Mesothelial cell of epicardium (in vitro differentiated cells): ENCODE measurements at places on chromosomes 16 and 17.
A peak's percentile ranks its signal among the peaks of the same experiment; 100 is the strongest.

- H3K27me3 ChIP-seq: peaks cover 14% of the 10 kb centered on the region
- no peak overlapping the region for H3K4me3 ChIP-seq
- H3K27ac ChIP-seq: peak overlapping the region; percentile 32
- H3K4me1 ChIP-seq: peaks cover 50% of the 10 kb centered on the region
Observed at GRCh38 chr16:54510685-54511221, 224.2 kb upstream of the IRX3 start.

DNA sequence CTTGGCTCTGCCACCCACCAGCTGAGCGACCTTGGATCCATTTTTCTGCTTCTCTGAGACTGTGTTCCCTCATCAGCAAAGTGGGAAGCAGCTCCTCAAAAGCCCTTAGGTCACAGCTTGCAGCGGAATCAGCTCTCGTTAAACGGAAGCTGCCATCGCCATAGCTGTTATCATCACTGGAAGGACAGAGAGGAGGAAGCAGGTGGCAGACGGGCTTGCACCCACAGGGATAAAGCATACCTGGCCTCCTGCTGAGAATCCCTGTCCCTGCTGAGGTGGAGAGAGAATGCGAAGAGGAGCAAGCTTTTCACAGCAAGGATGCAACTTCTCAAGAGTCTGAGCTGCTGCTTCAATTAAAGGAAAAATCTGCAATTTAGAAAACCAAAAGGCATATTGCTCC lies 106.6 kb downstream of the CLEC16A start:
- peaks cover 25% of the 10 kb centered on the region for H3K36me3 ChIP-seq
- no peaks in the 10 kb centered on the region for H3K27me3 ChIP-seq
- H3K4me1 ChIP-seq: peaks cover 35% of the 10 kb centered on the region
- no peak for DNase-seq

DNA sequence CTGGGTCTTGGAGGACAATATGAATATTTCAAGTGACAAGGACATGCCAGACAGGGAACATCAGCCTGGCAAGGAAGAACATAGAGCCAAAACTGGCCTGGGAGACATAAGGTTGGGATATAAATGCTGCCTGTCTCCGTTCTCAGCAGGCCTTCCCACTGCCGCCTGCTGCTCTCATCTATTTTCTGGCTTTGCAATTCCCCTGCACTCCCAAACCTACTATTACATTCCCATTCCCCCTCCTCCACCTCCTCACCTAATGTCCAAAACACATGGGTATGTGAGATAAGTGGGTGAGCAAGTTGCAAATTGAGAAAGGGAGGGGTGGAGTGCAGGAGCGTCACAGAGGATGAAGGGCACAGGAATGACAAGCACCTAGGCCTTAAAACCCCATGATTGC lies 244.3 kb upstream of the CDH8 start:
- H3K27ac ChIP-seq: no peak overlapping the region
- H3K27me3 ChIP-seq: no peaks in the 10 kb centered on the region
- no peak for DNase-seq
- H3K4me3 ChIP-seq: no peak overlapping the region

- no peaks in the 10 kb centered on the region for H3K27me3 ChIP-seq
- no peak overlapping the region for H3K4me3 ChIP-seq
- peaks cover 26% of the 10 kb centered on the region for H3K36me3 ChIP-seq
Observed at GRCh38 chr16:31063843-31064611, 10.0 kb downstream of the ZNF668 start.

DNA sequence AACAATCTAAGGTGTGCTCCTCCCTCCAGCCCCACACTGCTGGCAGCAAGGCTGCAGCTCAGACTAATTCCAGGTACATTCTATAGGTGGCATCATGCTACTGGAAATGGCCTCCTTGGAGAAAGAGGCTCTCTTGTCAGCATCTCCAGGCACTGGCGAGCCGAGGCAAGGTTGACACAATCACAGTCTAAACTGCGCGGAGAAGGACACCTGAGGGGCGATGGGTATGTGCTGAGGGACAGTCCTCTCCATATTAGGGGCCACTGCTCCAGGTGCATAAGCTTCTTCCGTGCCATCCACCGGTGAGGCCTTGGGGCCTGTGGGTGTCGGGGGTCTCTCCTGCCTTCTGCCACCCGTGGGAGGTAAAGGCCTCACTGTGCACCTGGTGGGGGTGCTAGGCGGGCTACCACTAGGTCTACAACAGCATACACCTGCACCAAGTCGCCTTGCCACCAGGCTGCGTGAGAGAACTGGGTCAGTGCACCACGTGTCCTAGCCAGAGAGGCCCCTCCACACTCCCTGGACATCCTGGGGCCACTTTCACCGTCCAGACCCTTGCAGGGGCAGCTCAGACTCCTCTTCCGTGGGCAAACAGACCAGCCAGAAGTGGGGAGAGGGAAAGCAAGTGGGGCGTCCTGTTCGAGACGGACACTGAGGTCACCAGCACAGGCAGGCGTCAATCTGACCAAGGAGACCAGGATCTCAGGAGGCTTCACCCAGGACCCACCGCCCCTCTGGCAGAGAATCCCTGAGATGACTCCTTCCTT lies 12.1 kb upstream of the CBX8 start:
- peak overlapping the region; percentile 46 for H3K4me3 ChIP-seq
- peak overlapping the region; percentile 43 for H3K27ac ChIP-seq
- H3K4me1 ChIP-seq: peaks cover 23% of the 10 kb centered on the region
- no peaks in the 10 kb centered on the region for H3K36me3 ChIP-seq
- H3K27me3 ChIP-seq: peaks cover 82% of the 10 kb centered on the region

DNA sequence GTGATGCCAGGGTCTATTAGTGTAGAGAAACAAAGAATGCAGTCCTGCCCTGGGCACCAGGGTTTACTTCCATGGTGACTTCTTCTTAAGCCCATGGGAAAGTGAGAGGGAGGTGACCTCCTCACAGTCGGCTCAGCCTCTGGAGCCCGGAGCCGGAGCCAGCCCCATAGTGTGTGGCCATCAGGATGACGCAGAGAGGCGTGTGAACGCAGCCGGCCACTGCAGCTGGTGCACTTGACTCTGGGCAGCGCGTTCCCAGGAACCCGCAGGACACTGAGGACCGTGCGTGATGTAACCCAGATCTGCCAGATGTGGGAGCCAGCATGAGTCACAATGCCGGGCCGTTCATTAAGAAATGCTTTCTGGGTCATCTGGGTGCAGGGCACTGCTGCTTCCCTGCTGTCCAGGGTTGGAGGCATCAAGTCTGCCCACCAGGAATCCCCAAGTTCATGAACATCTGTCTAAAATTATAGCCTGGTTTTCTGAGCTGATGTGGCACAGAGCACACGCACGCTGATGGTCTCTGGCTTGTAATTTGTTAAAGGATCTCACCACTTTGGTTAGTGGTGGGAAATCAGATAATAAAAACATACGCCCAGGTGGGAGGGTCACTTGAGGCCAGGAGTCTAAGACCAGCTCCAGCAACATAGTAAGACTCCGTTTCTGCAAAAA lies 114.1 kb downstream of the PITPNC1 start:
- H3K27me3 ChIP-seq: peaks cover 5% of the 10 kb centered on the region
- H3K36me3 ChIP-seq: no peaks in the 10 kb centered on the region
- H3K27ac ChIP-seq: no peak overlapping the region

DNA sequence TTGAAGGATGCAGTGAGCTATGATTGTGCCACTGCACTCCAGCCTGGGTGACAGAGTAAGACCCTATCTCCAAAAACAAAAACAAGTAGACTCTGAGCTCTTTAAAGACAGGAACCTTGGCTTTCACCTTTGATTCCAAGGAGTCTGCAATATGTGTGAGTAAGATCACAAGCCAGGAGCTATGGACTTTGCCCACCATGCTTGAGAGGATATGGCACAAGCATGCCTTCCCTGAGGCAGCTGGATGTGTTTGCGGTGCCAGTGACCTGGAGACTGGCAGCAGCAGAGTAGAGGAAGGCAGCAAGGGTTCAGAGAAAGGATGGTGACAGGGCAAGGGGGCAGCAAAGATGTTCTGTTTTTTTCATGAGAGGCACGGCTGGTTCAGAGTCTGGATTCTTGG lies 14.5 kb upstream of the PRKCA start:
- no peak overlapping the region for H3K4me3 ChIP-seq
- H3K27ac ChIP-seq: no peak overlapping the region
- H3K27me3 ChIP-seq: peaks cover 7% of the 10 kb centered on the region
- no peaks in the 10 kb centered on the region for H3K36me3 ChIP-seq

- DNase-seq: no peak
- peaks cover 2% of the 10 kb centered on the region for H3K4me1 ChIP-seq
- H3K36me3 ChIP-seq: no peaks in the 10 kb centered on the region
- H3K27me3 ChIP-seq: no peaks in the 10 kb centered on the region
Observed at GRCh38 chr17:5832886-5833285, 237.3 kb upstream of the WSCD1 start.

- peaks cover 7% of the 10 kb centered on the region for H3K4me1 ChIP-seq
- peaks cover 8% of the 10 kb centered on the region for H3K36me3 ChIP-seq
- DNase-seq: peak; percentile 51
- H3K4me3 ChIP-seq: peak overlapping the region; percentile 76
- no peak overlapping the region for H3K27ac ChIP-seq
Observed at GRCh38 chr16:89815639-89816348, 653 bp downstream of the FANCA start.
